ENCODE measurements at places on chromosomes 6 and 20. TPM values are rescaled to one million over a fixed set of nuclear protein-coding genes. Genes with fewer than 3 reads are reported as not detected.
A peak's percentile ranks its signal among the peaks of the same experiment; 100 is the strongest.

GRCh38 chr20:58991715-58992114 lies 10.7 kb downstream of the NELFCD start:
- H3K4me3 ChIP-seq: no peak overlapping the region
- no peak overlapping the region for H3K27ac ChIP-seq
- H3K4me1 ChIP-seq: peaks cover 8% of the 10 kb centered on the region
- H3K36me3 ChIP-seq: peaks cover 41% of the 10 kb centered on the region
- H3K27me3 ChIP-seq: no peaks in the 10 kb centered on the region

DNA sequence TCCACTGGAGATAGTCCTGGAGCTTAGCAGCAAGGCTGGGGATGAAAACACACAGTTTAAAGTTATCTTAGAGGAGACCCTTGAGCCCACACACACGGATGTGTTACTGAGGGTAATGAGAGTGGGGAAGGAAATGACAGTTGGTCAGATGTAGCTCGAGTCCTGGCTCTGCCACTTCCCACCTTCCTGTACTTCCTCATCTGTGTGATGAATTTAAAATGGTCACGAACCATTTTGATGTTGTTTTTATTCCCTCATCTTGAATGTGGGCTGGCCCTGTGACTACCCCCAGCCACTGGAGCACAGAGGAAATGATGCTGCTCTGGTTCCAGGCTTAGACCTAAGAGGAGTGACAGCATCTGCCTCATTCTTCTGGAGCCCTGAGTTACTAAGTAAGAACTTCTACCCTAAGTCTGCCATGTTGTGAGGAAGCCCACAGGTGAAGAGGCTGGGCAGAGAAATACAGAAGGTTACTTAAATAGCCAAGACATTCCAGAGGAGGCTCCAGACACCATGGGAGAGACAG lies 141.2 kb downstream of the NRN1 start:
- H3K4me3 ChIP-seq: no peak overlapping the region
- no peak for DNase-seq
- peaks cover 10% of the 10 kb centered on the region for H3K4me1 ChIP-seq
- peaks cover 4% of the 10 kb centered on the region for H3K27me3 ChIP-seq
- no peaks in the 10 kb centered on the region for H3K36me3 ChIP-seq
- no peak overlapping the region for H3K27ac ChIP-seq

Gene BHLHE23
- total RNA-seq: not detected

Gene CST9L
- not detected for total RNA-seq

DNA sequence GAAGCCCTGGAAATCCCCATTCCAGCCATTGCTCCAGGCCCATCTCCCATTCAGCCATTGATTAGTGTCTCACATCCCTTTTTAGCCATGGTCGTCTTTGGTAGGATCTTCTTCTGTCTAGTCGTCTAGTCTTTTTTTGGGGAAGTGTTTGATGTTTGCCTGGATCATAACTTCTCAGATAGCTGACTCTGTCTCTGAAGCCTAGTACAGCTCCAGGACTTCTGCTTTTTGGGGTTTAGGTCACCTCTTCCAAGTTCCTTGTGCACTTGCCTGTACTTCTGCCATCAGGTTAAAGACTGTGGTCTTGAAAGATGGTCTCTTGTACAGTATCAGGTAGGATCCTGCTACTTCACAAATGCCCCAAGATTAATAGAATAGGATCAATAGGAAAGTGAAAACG lies 553.5 kb downstream of the PKHD1 start:
- H3K36me3 ChIP-seq: no peaks in the 10 kb centered on the region
- no peak overlapping the region for H3K27ac ChIP-seq
- H3K27me3 ChIP-seq: peaks cover 1% of the 10 kb centered on the region

DNA sequence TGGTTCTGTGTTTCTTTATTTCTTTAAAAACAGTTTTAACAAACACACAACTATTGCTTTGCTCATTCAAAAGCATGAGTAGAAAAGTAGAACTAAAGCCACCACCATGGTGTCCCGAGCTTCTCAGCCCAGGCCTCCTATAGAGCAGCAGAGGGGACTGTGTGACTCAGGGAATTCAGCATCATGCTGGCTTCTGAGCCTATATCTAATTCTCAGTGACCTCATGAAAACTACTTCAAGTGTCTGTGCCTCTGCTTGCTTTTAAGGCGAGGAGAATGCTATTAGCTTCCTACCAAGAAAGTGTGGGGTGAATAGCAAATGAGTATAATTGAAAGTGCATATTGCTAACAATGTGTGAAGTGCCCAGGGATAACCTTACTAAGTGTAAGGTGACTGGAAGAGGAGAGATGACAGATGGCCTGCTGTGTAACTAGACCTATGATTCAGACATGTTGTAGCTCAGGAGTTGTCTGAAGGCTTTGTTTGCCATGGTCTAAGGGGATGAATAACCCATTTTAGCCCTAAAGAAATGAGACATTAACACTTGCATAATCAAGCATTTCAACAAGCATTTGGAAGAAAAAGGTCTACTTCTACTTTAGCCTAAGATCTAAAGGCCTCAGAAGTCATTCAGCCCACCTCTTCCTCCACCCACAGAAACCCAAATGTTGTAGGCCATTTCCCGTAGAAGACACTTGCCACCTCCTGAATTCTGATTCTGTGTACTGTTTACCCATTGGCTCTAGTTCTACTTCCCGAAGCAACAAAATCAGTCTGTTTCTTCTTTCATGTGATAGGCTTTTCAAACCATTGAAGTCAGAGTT lies 121.5 kb upstream of the ARG1 start:
- no peak overlapping the region for H3K27ac ChIP-seq
- H3K36me3 ChIP-seq: no peaks in the 10 kb centered on the region
- no peaks in the 10 kb centered on the region for H3K27me3 ChIP-seq
- no peak overlapping the region for H3K4me3 ChIP-seq

DNA sequence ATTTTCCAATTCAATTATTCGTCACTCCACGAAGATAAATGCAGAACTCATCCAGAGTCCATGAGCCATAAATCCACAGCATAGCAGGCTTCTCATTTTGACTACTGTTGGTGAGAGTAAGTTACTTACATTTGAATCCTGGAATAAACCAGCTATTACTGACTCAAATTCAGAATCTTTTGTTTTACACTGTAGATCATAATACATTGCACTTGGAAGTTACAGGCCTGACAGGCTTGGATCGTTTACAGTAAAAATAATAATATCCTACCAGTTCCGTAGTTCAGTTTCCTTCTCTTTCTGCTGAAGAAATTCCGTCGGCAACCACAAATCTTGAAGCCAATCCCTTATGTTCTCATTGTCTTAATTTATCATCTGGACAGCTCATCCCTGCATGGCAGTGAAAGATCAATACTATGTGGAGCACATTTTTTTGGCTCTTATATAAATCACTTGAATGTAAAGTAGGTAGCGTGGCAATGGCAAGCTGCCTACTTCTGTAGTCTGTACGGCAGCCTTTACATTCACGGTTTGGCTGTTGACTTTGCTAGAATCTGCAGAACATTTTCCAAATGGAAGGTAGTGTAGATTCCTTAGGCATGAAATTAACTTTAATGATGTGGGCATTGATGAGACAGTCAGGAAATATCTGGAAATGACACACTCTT lies 142.9 kb downstream of the WDR27 start:
- H3K27me3 ChIP-seq: no peaks in the 10 kb centered on the region
- H3K27ac ChIP-seq: no peak overlapping the region
- H3K4me1 ChIP-seq: no peaks in the 10 kb centered on the region
- DNase-seq: no peak

DNA sequence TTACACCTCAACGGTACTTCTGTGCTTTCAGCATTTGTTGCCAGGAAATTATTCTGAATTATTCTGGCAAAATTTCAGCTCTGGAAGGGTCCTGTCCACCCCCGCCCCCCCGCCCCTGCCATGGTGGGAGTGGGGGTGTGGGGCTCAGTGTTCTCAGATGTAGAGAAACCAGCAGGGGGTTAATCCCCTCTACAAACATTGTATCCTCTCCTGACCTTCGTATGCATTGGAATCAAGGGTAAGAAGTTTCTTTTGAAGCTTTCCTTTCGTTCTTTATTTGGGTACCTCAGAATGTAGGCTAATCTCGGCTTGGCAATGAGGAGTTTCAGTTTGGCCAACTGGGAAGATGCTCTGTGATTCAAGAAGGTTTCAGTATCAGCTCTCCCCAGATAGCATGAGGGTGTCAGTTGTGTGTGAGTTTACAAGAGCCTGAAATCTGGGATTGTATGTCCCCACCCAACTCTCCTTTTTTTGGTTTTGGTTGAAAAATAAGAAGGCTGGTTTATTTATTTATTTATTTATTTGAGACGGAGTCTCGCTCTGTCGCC lies 25.5 kb upstream of the OLIG3 start:
- no peak overlapping the region for H3K27ac ChIP-seq
- no peaks in the 10 kb centered on the region for H3K36me3 ChIP-seq
- no peak overlapping the region for H3K4me3 ChIP-seq

DNA sequence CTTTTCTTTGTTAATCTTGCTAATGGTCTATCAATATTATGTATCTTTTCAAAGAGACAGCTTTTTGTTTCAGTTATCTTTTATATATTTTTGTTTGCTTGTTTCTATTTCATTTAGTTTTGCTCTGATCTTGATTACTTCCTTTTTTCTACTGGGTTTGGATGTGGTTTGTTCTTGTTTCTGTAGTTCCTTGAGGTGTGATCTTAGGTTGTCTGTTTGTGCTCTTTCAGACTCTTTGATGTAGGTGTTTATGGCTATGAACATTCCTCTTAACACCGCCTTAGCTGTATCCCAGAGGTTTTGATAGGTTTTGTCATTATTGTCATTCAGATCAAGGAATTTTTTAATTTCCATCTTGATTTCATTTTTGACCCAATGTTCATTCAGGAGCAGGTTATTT lies 26.8 kb upstream of the TNFAIP3 start:
- no peaks in the 10 kb centered on the region for H3K27me3 ChIP-seq
- no peak overlapping the region for H3K4me3 ChIP-seq
- no peak overlapping the region for H3K27ac ChIP-seq

Gene FILIP1
- 0.51 TPM for total RNA-seq

- no peak overlapping the region for H3K4me3 ChIP-seq
- peaks cover 21% of the 10 kb centered on the region for H3K4me1 ChIP-seq
- H3K36me3 ChIP-seq: peaks cover 3% of the 10 kb centered on the region
- H3K27ac ChIP-seq: no peak overlapping the region
- no peak for DNase-seq
- no peaks in the 10 kb centered on the region for H3K27me3 ChIP-seq
Measured at GRCh38 chr6:154503658-154504057, 6.8 kb downstream of the CNKSR3 start.

Gene EPHA7
- total RNA-seq: 55.4 TPM

Gene HSD17B8
- total RNA-seq: 2.8 TPM

GRCh38 chr6:130365166-130366106 lies at the start of gene TMEM200A:
Gene TMEM200A, plus strand, starts transcription at chr6:130366017. Its CDS starts 74,406 bp downstream, at chr6:130440423.
- peaks cover 3% of the 10 kb centered on the region for H3K36me3 ChIP-seq
- peaks cover 4% of the 10 kb centered on the region for H3K27me3 ChIP-seq
- H3K27ac ChIP-seq: peak within 1 kb of the TSS; percentile 34
- peaks cover 13% of the 10 kb centered on the region for H3K4me1 ChIP-seq

Gene GUCA1A
- not detected for total RNA-seq

Data from chondrocyte (in vitro differentiated cells).